Activated CD8-positive, alpha-beta T cell treated with anti-CD3 and anti-CD28 coated beads, Interleukin-2, amount 10 ng/mL, durations not matched to agents 7 days and 5 days (primary cell): ENCODE measurements at places on chromosomes 3 and 15. TPM values are rescaled to one million over a fixed set of nuclear protein-coding genes. Genes with fewer than 3 reads are reported as not detected.

The ZNF592 gene
- 36.5 TPM for total RNA-seq

DNA sequence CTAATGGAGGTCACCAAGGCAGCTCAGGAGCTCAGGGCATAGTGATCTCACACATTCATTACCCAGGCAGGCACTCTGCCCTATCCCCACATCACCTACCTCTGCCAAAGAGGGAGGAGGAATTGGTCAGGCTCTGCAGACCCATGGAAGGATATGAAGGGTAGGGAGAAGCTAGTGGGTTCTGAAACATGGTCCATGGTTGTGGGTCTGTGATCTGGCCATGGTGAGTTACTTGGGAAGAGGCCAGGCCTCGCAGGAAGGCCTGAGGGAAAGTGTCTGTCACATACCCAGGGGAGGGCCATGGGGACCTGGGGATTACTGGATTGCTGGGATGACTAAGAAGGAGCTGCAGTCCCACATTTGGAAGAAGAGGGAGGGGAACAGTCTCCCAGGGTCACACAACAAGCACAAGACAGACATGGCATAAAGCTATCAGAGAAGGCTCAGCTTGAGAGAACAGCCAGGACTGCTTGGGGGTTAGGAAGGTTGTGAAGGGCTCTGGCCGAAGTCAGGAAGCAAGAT, 1.4 kb upstream of the PRSS50 start:
- no peak for DNase-seq

GRCh38 chr3:14886101-14886500, 61.3 kb upstream of the NR2C2 start:
- DNase-seq = no peak

DNA sequence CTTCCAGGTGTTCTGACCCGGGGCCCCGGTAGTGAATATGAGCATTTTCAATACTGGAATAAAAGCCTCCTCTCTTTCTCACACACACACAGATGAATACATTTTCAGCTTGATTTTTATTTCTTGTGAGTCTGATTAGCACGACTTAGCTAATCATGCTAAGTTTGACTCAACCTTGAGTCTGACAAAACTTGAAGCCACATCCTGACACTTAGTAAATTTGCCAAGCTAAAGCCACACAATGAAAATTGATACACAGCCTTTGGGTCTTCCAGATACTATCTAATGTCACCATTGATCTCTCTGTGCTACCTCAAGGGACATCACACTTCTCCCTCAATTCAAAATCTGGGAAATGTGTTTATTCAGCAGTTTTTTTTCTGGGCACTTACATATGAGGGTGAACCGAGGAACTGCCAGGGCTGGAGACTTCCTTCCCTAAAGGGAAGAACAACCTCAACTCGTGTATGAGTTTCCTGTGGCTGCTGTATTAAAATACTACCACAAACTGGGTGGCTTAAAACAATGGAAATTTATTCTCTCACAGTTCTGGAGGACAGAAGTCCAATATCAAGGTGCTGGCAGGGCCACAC, 18.6 kb downstream of the TMEM266 start:
- DNase-seq = no peak

DNA sequence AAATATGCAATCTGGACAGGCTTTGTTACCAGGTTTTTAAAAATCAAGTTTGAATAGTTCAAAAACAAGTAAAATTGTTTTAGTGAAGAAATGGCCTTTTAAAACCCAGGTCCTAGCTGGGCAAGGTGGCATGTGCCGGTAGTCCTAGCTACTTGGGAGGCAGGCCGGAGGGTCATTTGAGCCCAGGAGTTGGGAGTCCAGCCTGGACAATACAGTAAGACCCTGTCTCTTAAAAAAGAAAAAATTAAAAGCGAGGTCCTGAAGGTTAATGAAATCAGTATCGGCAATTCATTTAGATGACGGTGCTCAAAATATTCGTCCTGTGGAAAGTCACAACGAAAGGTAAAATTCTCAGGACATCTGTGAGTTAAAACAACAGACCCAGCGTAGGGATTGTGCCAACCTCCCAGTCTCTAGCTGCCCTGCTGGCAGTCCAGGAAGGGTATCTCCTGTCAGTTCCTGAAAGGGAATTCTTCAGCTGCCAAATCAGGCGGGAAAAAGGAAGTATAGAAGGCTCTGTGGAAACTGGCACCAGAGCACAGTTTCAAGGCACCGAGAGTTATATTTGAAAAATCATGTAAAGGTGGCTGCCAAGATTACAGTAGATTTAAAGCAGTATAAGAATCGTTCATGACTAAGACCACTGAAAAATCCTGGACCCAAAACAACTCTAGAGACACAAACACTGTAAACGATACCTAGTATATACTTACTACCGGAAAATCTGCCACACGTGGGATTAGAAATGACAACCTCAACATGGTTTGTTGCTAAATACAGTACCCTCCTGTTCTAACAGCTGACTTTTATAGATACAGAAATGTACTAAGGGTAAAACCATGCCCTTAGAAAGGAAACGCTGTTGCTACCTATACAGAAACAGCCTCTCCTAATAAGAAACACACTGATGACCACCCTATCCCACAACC, 1.2 kb upstream of the ABHD17C start:
- no peak for DNase-seq

The EFHB gene
- total RNA-seq = not detected

DNA sequence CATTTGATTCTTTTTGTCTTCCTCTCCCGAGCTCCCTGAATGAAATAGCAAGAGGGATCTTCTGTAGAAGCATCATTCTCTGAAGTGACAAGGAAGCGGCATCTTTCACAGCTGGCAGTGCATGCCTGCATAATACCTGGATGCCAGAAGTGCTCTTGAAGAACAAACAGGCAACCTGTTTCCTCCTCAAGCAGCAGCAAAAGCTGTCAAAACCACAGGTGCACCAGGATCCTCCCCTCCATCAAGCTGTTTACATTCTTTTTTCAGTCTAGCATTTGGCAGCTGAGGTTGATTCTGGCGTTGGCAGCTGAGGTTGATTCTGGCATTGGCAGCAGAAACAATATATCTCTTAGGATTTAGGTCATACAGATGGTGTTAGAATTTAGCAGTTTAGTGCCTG, 979.0 kb downstream of the TUSC7 start:
- DNase-seq = no peak

DNA sequence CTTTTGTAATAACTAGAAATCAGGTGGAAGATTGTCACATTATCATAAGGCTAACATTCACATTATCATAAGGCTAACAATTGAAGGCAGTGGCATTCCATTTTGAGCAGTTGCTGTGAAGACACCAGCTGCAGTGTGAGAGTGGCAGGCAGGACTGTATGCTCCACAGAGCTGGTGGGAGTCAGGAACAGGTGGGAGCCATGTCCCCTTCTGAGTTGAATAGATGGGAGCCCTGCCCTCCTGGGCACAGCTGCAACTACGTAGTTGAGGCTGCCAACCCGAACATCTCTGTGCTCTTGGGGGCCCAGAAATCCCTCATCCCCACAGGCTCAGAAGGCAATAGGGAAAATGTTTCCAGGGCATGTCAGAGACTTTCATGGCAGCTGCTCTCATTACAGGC, 1627.6 kb downstream of the SI start:
- DNase-seq = no peak

The KCNAB1 gene
- 0.08 TPM for total RNA-seq

- DNase-seq = peak; percentile 38
These were observed 44.8 kb upstream of the RNU6-1 start for GRCh38 chr15:67884514-67885174.

- no peak for DNase-seq
These were observed 40.6 kb upstream of the GLCE start for GRCh38 chr15:69119683-69120395.

The LRRC15 gene
- total RNA-seq = not detected

DNA sequence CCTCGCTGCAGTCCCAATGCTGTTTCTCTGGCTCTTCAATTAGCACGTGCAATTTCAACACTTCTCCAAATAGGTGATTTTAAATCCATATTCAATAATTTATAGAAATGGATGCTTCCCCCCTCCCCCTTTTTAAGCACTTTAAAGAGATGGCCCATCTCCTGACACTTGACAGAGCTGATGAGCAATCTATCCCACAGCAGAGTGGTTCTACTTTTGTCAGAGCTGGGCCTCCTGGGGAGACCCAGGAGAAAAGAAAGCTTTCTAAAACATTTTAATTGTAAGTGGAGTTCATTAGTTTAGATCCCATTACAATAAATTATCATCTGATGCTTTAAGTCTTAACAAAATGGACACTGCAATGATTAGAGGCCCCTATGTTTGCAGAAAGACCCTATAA, 127.7 kb downstream of the SHQ1 start:
- no peak for DNase-seq

The GAP43 gene
- not detected for total RNA-seq

DNA sequence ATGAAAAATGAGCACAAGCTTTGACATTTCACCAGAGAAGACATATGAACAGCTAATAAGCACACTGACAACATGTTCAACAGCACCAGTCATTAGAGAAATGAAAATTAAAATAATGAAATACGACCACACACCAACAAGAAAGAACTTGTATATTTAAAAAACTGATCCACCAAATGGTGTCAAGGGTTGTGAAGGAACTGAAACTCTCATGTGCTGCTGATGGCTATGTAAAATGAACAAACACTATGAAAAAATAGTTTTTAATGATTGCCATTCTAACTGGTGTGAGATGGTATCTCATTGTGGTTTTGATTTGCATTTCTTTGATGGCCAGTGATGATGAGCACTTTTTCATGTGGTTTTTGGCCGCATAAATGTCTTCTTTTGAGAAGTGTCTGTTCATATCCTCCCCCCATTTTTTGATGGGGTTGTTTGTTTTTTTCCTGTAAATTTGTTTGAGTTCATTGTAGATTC, 193.8 kb downstream of the SCAPER start:
- DNase-seq = no peak

DNA sequence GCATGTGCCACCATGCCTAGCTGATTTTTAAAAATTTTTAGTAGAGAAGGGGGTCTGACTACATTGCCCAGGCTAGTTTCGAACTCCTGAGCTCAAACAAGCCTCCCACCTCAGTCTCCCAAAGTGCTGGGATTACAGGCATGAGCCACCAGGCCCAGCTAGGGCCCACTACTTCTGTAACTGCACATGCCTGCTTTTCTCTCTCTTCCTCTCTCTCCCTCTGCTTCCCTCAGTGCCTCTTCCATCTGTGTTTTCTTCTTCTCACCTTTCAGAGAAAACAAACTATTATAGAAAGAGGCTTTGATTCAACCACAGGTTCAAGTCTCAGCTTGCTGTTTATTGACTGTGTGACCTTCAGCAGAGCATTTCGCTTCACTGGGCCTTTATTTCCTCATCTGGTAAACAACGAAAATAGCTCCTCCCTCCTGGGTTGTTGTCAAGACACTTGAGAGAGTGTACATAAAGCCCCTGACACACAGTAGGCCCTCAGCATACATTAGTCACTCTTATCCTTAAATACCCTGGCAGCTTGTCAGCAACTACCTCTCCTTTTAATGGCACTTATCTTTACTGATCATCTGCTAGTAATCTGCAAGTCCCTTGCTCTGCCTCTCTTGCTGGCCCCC, 10.2 kb downstream of the TADA3 start:
- no peak for DNase-seq

DNA sequence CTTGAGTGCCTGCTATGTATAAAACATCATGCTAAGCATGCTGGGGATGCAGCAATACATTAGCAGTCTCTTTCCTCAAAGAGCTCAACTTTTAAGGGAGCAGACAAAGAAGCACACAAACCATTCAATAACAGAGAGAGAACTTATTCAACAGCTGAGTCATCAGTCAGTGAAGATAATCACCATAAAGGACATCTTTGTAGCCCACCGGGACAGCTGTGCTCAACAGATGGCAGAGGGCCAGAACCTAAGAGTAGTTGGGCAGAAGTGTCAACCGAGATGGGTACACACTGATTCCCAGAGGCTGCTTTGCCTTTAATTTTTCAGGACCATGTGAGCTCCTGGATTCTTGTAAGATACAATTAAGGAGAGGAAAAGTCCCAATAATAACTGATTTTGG, 4.2 kb upstream of the RAB8B start:
- DNase-seq = no peak

DNA sequence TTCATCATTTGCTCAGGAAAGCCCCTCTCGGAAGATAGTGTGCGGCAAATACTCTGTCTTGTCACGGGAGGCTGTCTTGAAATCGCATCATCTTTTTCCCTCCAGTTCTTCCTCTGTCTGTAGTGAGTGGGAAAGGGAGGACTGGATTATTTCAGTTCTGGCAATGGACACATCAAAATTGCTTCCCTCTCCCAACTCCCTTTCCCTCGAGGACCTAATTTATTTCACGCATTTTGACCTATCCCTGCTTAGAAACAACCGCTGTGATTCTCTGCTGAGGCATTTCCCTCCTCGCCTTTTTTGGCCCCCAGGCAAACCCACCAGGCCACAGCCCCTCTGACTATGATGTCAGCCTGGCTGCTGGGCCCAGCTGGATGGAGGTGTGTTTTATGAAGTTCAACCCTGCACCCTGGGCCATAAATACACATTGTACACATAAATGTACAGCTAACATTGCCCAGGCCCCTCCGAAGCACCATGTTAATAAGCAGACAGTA, 138.7 kb upstream of the LRTM1 start:
- no peak for DNase-seq

GRCh38 chr3:51243924-51244323, 141.2 kb upstream of the MANF start:
- no peak for DNase-seq

- DNase-seq = no peak
These were observed 717.9 kb upstream of the ALCAM start for GRCh38 chr3:104648823-104649222.

DNA sequence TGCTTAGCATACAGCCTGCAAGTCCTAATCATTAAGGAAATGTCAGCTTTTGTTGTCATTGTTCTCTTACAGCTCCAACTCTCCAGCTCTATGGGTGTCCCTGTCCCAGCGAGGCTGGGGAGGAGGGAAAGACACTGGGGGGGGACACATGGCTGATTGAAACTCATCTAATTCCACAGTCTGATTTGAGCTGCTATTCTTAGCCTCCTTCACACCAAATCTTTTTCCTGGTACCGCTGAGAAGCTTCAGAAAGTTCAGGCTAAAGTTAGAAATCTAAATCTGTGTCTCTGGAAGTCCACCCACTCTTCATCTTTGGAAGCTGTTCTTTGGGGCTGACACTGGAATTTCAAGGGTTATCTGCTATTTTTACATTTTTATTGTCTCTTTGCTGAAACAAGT, 61.3 kb upstream of the RASGRP1 start:
- no peak for DNase-seq

The CADM2 gene
- 0.21 TPM for total RNA-seq

GRCh38 chr3:110821586-110821985, 250.0 kb upstream of the NECTIN3 start:
- no peak for DNase-seq

- DNase-seq = no peak
These were observed 4.9 kb downstream of the OGG1 start for GRCh38 chr3:9754678-9755077.

GRCh38 chr15:85583442-85583841, 203.0 kb downstream of the AKAP13 start:
- DNase-seq = no peak

The ARF4 gene
- total RNA-seq = 51.0 TPM

The CHRD gene
- total RNA-seq = not detected

DNA sequence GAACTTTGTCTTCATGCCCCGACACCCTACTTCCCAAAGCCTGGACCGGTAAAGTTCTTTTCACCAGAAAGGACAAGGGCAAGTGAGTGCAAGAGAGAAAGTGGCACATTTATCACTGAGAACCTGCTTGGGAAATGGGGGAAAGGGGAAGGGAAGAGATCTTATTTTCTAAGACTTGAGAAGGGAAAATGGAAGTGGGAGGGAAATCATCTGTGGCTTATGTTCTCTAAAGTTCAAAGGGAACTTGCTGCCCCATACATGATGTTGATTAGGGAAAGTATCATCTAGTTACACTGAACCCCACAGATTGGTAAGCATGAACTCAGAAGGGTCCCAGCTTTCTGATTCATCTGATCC, 199.5 kb upstream of the LPP start:
- no peak for DNase-seq
